ENCODE measurements at places on chromosomes 2 and 18. TPM values are rescaled to one million over a fixed set of nuclear protein-coding genes. Genes with fewer than 3 reads are reported as not detected.

The ERICH2 gene
- not detected for total RNA-seq

The ACOXL gene
- not detected for total RNA-seq

The REG3A gene
- not detected for total RNA-seq

The DAW1 gene
- total RNA-seq: under 0.01 TPM

DNA sequence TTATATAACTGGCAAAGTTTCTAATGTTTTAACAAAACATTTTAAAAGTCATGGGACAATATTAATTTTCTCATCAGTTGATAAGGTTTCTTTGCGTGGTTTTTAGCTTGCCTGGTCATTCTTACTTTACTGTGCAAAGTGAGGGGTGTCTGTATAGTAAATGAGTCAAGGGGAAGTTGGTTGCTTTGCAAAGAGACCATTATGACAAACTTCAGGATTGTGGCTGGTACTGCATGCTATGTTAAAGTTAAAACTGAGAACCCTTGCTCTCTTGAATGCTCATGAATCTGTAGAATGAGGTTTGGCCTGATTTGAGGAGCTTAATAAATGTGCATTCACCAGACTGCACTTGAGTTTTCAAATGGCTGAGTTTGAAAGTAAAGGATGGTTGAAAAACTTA is 47.0 kb downstream of the COL4A4 start:
- no peaks in the 10 kb centered on the region for H3K27me3 ChIP-seq
- H3K4me3 ChIP-seq: no peak overlapping the region
- DNase-seq: no peak
- no peak overlapping the region for H3K27ac ChIP-seq

GRCh38 chr2:187567126-187567525 is 12.9 kb upstream of the TFPI start:
- H3K4me1 ChIP-seq: no peaks in the 10 kb centered on the region
- H3K36me3 ChIP-seq: no peaks in the 10 kb centered on the region
- H3K27me3 ChIP-seq: no peaks in the 10 kb centered on the region
- no peak overlapping the region for H3K4me3 ChIP-seq

DNA sequence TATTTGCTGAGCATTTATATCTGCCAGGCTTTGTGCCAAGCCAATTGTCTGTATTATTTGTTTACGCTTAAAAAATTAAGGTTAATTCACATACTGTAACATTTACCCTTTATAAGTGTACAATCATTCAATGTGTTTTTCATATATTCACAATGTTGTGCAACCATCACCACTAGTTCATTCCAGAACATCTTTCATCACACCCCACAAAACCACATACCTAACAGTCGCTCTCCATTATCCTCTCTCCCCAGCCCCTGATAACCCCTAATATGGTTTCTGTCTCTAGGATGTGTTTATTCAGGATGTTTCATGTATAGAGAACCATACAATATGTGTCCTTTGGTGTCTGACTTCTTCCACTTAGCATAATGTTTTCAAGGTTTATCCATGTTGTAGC is 234.1 kb downstream of the INSIG2 start:
- peaks cover 12% of the 10 kb centered on the region for H3K4me1 ChIP-seq
- no peak overlapping the region for H3K4me3 ChIP-seq
- no peaks in the 10 kb centered on the region for H3K27me3 ChIP-seq
- peak; percentile 39 for DNase-seq
- H3K36me3 ChIP-seq: no peaks in the 10 kb centered on the region
- H3K27ac ChIP-seq: no peak overlapping the region

DNA sequence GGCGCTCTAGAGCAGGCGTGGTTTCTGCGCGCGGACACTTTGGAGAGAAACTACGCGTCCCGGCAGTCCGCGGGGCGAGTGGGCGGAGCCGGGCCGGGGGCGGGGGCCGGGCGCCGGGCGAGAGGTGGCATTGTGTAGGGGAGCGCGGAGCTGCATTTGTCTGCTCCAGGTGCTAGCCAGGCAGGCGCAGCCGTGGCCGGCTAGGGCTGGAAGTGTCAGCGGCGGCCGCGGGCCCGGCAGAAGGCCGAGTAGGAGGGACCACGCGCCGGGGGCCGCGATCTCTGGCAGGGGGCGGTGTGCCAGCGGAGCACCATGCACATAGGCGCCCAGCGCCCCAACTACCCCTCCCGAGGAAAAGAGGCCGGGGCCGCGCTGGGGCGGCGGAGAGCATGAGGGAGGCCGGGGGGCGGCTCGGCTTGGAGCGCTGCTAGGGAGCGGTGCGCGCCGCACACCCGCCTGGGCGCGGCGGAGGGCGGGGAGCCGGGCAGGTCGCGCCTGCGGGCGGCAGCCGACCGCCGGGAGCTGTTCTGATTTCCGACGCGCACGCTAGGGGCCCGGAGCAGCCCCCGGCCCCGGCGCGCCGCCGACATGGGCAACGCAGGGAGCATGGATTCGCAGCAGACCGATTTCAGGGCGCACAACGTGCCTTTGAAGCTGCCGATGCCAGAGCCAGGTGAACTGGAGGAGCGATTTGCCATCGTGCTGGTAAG is at the start of gene FMNL2:
Gene FMNL2, plus strand, starts transcription at position 159 of the 710 bp plus-strand sequence.
- peak; percentile 89 for DNase-seq
- peak within 1 kb of the TSS; percentile 85 for H3K4me3 ChIP-seq
- no peaks in the 10 kb centered on the region for H3K27me3 ChIP-seq
- H3K27ac ChIP-seq: peak within 1 kb of the TSS; percentile 63

DNA sequence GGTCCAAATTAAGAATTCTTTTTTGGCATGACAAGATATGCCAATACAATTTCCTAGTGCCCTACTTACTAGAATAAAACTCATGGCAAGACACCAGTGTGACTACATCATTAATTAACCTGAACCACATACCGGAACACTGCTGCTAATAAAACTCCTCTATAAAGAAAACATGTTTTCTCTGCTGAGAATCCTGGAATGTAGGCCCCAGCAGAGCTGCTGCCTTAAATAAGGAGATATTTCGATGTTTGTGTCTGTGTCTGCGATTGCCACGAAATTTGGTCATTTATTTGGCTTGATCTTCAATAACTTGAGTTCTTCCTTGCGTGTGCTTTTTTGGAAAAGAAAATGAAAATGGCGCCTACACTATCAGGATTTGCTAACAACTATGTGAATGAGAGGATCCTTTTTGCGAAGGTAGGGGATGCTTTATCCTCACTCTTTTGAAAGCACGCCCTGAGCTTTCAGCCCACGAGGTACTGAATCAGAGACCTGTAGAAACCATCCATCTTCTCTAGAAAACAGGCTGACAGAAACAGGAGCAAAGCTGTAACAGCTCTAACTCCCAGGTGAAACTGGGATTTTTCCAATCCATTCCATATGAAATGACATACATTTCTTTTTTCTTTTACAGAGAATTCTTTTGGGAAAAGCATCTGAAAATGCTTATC is 27.0 kb downstream of the KLF7 start:
- H3K4me3 ChIP-seq: no peak overlapping the region
- H3K27ac ChIP-seq: 0 out of 2 replicates have a peak overlapping the region, but pooled peaks have one; percentile 13

- peak; percentile 10 for DNase-seq
- no peaks in the 10 kb centered on the region for H3K27me3 ChIP-seq
- peaks cover 13% of the 10 kb centered on the region for H3K4me1 ChIP-seq
- no peak overlapping the region for H3K27ac ChIP-seq
- no peaks in the 10 kb centered on the region for H3K36me3 ChIP-seq
Measured at GRCh38 chr18:63646936-63647335, 2.9 kb upstream of the SERPINB4 start.

GRCh38 chr2:30237239-30237965 is 6.1 kb downstream of the LBH start:
- DNase-seq: peak; percentile 76
- peak overlapping the region; percentile 71 for H3K27ac ChIP-seq
- peaks cover 60% of the 10 kb centered on the region for H3K4me1 ChIP-seq

GRCh38 chr2:202627042-202627441 is 7.7 kb upstream of the FAM117B start:
- DNase-seq: no peak
- no peak overlapping the region for H3K4me3 ChIP-seq
- H3K27me3 ChIP-seq: no peaks in the 10 kb centered on the region
- no peaks in the 10 kb centered on the region for H3K36me3 ChIP-seq
- no peaks in the 10 kb centered on the region for H3K4me1 ChIP-seq

DNA sequence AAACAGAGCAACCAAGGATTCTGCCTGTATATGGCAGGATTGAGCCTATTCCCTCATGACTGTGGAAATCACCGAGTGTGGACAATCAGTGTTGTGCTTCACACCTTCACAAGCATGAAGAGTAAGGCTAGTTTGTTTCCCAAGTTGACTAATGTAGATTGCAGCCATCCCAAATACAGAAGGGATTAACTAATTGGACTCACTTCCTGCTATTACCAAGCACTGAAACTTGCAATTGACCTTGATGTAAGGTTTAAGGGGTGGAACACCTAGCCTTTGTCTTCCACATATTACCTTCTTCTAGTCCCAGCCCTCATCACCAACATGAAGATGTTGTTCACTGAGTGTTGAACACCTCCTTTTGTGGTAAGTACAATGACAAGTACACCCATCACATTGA is 120.9 kb upstream of the RND3 start:
- H3K27ac ChIP-seq: no peak overlapping the region
- H3K36me3 ChIP-seq: no peaks in the 10 kb centered on the region
- no peaks in the 10 kb centered on the region for H3K27me3 ChIP-seq
- DNase-seq: peak; percentile 9
- H3K4me3 ChIP-seq: no peak overlapping the region

All from GM23248 (cell line).